ENCODE measurements at places on chromosomes 12 and 14.

GRCh38 chr12:64383675-64384074 is 6.9 kb downstream of the C12orf56 start:
- DNase-seq, result no peak

- no peak for DNase-seq
Observed at GRCh38 chr14:105465209-105466031, 9.2 kb upstream of the CRIP2 start.

GRCh38 chr12:87051621-87052020 is 795.4 kb upstream of the MGAT4C start:
- no peak for DNase-seq

GRCh38 chr14:77970646-77971045 is 170.7 kb downstream of the ADCK1 start:
- no peak for DNase-seq

- no peak for DNase-seq
Observed at GRCh38 chr12:109725321-109726105, 11.9 kb downstream of the FAM222A start.

DNA sequence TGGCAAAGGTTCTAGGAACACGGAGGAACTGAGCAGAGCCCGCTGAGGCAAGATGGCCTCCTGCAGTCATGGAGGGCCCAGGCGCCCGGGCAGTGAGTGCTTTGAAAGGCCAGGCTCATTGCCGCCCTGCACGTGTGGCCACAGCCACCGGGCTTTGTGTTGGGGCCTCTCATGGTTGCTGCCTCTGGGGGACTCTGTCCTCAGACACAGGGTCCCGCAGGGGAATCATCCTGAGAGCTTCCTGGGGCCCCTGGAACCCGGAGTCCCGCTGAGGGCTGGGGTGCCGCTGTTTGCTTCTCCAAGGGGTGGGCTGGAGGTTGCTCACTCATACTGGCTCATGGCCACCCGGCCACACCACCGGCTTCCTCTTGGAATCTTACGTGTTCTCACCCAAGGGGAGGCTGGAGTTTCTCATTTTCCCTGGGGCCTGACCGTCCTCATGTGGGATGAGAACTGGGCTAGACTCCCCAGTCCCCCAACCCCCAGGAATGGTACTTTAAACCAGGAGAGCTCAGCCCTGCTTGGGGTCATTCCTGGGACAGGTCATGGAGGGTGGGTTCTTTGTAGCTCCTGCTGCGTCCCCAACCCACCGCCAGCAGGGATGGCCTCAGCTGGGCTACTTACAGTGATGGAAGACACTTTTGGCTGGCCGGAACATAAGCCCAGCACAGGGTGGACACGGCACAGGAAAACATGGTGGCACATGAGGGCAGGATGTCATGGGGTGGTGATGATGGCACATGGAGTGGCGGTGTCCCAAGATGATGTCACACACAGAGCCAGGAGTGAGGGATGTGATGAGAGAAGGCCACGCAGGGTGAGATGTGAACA is 21.1 kb upstream of the LRTM2 start:
- no peak for DNase-seq

DNA sequence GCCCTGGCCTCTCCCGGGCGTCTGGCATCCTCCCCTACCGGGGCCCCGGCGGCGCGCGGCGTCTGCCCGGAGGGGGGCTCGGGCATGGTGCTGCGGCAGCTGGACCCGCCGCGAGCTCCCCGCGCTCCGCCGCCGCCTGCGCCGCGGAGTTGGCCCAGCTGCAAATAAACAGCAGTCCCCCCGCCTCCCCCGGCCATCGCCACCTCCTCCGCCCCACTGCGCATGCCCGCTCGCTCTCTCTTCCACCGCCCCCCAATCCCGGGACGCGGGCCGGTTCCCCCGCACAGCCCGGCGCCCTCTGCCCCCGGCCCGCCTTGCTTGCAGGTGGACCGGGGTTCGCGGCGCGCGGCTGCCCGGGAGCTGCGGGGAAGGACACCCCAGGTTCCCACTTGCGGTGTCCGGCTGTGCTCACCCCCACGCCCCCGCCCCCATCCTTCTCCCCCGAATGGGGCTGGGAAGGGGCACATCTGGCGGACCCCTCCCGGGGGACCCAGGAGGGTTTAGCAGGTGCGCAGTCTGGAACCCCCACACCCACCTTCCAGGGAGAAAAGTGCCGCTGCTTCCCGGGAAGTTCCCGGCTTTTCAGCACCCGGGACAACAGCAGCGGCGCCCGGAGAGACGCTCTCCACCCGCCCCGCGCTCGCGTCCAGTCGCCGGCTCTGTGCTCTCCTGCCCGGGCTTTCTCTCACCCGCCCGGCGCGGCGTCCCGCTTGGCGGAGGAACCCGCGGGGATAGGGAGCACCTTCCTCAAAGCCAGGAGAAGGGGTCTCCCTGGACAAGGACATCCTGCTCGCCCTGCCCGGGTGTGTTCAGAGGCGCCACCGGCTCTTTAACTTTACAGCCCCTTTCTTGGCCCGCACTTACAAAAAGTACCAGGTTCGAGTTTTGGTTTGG is at the start of gene TMTC1:
Gene TMTC1 (minus strand): TSS at position 170 of the 894 bp plus-strand sequence. CDS start 191 bp downstream, outside the sequence.
- peak; percentile 82 for DNase-seq

DNA sequence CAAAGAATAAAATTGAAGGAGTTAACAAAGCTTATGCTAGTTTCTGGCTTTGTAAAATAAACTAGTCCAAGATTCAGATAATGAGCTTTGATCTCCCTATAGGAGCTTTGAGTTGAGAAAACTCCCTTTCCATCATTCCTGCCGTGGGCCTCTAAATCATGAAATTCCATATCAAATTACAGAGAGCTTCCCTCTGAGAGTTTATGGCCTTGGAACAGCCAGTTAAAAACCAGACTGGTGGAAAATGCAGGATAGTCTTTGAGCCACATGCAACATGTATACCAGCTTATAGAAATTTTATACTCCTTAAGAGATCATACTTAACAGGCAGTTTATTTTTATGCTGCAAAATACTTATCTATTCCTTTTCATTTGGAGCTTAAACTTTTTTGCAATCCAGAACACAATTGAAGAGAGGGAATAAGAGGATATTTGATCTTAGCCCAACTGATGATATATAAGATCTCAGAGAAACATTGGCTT is 175.8 kb upstream of the ATP2B1 start:
- DNase-seq, result no peak

GRCh38 chr14:24132061-24132685 is 1.7 kb downstream of the FITM1 start:
- no peak for DNase-seq

- no peak for DNase-seq
Observed at GRCh38 chr14:94382716-94383596, 5.4 kb downstream of the SERPINA1 start.

GRCh38 chr12:103672401-103673119 is 85.5 kb downstream of the STAB2 start:
- no peak for DNase-seq

GRCh38 chr14:20692116-20692751 is 3.7 kb downstream of the ANG start:
- peak; percentile 7 for DNase-seq

GRCh38 chr12:120844768-120845449 is 59.2 kb downstream of the SPPL3 start:
- DNase-seq, result no peak

DNA sequence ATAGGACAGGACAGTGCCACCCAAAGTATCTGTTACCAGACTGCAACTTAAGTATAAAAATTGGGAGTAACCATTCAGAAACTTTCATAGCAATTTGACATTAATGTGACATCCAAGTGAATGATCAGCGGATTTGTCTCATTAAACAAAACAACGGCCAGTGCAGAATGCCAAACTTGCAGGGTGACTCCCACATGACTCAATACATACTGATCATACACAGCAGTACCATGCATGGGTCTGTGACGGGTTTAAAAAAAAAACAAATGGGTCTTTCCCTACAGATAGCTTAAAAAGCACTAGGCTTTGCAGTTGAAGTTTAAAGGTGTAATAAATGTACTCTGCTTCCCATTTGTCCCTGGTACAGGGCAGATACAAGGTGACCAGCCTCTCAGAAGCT is 116.6 kb downstream of the SLC35F4 start:
- DNase-seq, result no peak

DNA sequence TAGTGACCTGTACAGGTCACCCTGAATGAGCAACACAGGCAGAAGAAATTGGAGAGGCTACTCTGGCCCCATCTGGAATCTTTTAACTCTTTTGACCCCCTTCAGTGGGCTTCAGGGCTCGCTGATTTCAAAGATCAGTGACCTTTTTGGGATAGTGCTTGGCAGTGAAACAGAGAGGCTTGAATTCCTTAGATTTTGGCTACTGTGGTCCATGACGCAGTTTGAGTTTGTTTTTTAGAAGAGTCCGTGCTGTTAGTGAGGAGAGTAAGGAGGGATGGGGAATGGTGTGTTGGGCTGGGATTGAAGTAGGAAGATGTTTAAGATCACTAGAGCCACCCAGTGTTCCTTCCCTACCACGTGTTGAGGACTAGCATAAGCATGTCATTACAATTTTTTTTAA is 16.5 kb downstream of the TMEM30B start:
- DNase-seq, result no peak

GRCh38 chr12:132534076-132534475 is 44.1 kb downstream of the FBRSL1 start:
- DNase-seq, result no peak

- no peak for DNase-seq
Observed at GRCh38 chr12:5499566-5500330, 67.8 kb downstream of the NTF3 start.

GRCh38 chr12:128810182-128811127 is 13.3 kb downstream of the SLC15A4 start:
- no peak for DNase-seq

DNA sequence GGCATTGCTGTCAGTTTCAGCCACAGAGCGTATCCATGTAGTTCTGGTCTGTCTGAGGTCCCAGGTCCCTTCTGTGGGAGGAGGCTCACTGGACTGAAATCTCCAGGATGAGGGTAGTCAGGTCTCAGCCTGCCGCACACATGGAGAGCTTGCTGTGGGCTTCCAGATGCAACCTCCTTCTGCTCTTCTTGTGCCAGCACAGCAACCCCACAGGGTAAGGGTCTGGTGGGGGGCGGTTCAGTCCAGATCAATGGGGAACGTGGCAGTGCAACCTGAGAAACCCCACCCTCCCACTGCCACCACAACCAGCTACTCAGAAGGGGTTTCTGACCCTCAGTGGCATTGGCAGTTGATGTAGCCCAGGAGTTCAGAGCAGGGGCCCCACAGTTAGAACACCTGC is 61.2 kb downstream of the BEGAIN start:
- DNase-seq, result no peak

DNA sequence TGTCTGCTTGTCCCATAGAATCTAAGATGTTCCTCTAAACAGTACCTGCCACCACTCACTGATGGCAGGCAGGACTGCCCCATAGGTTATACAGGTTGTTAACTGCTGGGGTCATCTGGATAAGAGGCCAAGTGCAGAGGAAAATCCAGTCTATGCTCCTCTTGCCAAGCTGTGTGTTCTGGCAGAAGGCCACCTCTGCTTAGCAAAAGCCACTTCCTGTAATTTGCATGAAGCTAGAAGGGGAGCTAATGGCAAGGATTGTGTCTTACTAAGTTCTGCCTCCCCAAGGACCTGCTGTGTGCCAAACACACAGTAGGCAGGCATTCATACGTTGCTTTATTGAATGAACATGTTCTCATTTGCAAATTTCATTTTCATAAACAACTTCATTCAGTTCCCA is 445.4 kb downstream of the BCL11B start:
- no peak for DNase-seq

DNA sequence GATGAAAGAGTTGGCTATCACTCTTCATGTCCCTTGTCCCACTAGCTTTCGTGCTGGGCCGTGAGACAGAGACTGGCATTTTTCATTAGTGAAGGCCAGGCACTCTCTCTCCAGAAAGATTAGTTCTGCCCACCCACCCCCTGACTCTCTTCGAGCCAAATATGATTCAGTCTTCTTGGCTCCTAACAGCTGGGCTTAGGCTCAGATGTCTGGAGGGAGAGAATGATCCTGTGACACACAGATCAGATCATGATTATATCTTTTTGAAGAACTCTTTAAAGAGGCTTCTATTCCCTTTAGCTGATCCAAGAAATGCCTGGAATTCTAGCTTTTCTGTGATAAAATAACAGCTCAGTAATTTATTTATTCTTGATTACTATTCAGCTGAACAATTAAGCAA is 5.2 kb upstream of the GNG2 start:
- no peak for DNase-seq

DNA sequence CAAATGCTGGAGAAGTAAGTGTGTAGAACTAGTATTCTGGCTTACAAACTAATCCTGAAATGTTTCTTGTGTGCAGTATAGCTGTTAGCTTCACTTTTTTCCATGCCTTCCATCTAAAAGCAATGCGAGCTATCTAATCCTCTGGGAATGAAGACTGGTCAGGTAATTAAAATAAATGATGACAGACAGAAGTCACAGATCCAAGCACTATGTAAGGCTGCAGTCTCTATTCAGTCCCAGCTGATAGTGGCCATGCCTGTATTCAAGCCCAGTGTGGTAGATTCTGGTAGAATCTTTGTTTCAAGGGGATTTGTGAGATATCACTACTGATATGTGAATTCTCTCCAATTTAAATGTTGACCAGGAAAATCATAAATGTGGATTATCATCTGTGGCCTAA is 637.2 kb downstream of the TMTC2 start:
- DNase-seq, result peak; percentile 86

- no peak for DNase-seq
Observed at GRCh38 chr14:55513491-55513890, 66.5 kb upstream of the KTN1 start.

GRCh38 chr12:75710361-75711069 is 199.1 kb upstream of the KRR1 start:
- DNase-seq, result no peak

- no peak for DNase-seq
Observed at GRCh38 chr12:94049718-94050117, 98.7 kb upstream of the PLXNC1 start.

- DNase-seq, result no peak
Observed at GRCh38 chr12:2613326-2614073, 181.3 kb upstream of the FKBP4 start.

DNA sequence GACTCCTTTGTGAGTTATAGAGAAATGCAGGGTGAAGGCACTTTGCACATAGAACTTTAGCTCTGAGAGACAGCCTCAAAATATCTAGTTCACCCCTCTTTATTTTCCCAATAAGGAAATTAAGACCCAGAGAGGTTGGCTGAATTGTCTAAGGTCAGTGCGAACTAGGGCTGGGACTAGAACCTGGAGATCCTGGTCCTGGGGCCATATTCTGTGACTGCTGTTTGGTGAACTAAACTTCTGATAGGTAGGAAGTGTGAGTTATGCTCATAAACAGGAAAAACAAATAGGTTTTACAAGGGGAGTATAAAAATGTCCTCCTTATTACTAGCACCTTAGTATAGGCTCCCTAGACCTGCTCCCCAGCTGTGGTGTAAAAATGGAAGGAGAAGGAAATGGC is 53.9 kb downstream of the DAD1 start:
- no peak for DNase-seq

DNA sequence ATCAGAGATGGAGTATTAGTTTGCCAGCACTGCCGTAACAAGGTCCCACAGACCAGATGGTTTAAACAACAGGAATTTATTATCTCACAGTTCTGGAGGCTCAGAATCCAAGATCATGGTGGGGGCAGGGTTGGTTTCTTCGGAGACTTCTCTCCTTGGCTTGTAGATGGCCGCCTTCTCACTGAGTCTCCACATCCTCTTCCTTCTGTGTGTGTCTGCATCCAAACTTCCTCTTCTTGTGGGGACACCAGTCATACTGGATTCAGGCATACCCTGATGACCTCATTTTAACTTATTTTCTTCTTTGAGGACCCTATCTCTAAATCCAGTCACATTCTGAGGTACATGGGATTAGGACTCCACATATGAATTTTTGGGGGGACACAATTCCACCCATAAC is 455.5 kb downstream of the RGS6 start:
- no peak for DNase-seq

- peak; percentile 15 for DNase-seq
Observed at GRCh38 chr12:106074706-106075392, 63.9 kb downstream of the NUAK1 start.

GRCh38 chr12:110373425-110373824 is 30.1 kb downstream of the ANAPC7 start:
- DNase-seq, result no peak
